ENCODE measurements at places on chromosomes 6 and 20.

- peak; percentile 98 for DNase-seq
These were observed 92.9 kb upstream of the SHLD1 start for GRCh38 chr20:5657190-5657875.

GRCh38 chr6:160226118-160226591, 32.5 kb downstream of the SLC22A2 start:
- DNase-seq, result peak; percentile 12

DNA sequence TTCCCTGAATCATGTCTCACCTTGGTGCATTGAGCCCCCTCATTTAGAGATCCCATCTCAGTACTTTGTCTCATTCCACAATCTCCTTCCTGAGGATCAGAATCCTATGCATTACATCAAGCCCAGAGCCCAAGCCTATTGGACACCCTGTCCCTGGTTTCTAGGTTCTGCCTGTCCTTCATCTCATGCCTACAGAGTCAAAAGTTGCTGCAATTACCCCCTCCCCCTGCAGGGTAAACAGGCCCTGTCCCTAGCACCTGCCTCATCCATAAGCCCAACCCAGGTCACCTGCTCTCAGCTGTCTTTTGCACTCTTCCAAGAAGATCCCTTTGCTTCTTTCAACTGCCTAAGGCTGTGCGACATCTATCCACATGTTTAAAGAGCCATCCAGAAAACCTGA, 93.9 kb downstream of the SPTLC3 start:
- DNase-seq, result no peak

- peak; percentile 94 for DNase-seq
These were observed 183.6 kb downstream of the PRL start for GRCh38 chr6:22113026-22113766.

DNA sequence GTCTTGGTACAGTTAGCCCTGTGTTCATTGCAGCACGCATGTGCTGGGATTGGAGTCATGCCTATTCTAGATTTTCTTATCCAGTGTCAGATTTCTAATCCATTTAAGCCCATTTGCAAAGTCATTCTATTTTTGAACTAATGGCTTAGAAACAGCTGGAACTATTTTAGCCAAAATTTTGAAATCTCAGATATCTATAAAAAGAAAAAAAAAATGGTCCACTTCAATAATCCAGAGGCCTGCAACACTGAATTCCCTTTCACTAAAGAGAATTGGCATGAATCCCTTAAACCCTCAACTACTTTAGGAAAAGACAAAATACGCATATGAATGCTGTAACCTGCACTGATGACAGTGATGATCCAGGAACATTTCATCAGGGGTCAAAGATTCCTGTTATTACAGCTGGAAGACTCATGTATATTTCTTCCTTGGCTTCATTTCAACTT, 1.5 kb downstream of the COL21A1 start:
- DNase-seq, result peak; percentile 37

DNA sequence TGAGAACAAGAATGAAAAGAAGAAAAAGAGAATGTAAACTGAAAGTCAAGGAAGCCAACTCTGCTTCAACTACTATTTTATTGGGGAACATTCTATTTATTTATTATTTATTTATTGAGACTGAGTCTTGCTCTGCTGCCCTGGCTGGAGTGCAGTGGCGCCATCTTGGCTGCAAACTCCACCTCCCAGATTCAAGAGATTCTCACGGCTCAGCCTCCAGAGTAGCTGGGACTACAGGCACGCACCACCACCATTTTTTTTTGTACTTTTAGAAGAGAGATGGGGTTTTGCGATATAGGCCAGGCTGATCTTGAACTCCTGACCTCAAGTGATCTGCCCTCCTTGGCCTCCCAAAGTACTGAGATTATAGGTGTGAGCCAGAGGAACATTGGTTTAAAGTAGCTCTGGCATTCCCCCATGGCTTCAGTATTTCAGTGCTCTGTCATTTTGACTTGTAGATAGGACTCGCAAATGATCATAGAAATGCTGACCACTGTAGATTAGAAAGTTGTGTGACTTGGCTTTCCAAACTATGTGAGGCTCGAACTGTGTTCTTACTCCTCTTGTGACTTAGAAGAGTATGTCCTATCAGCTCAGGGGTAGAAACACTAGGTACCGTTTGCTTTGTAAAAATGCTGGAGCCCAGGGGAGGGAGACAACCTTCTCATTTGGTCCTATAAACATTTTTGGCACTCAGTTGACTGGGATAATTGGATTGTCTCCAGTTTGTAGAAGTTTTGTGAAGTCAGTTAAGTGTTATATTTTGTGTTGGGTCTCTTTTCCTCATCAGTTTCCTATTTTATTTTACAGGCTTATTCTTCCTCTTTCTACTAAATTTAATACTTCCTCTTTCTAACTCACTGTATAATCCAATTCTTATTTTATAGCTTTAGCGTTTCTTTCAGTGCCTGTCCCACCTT, 544.9 kb upstream of the CITED2 start:
- DNase-seq, result no peak

- no peak for DNase-seq
These were observed 105.2 kb upstream of the FOXC1 start for GRCh38 chr6:1504465-1504864.

DNA sequence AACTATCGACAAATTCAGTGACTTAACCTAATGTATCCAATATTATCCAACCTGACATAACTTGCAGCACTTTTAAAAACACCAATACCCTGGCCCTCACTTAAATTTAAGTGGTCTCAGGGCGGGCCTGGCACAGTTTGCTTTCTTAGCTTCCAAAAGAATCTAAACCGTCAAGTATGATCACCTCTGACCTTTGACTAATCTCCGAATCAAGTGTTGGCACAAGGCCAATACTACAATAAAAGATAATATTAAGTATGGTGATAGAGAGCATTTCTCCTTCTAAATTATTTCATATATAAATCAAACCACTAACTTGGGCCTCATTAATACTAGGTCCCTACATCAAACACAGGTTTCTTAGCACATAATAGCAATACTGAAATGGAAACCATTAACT, 153.0 kb downstream of the PTPRK start:
- no peak for DNase-seq

DNA sequence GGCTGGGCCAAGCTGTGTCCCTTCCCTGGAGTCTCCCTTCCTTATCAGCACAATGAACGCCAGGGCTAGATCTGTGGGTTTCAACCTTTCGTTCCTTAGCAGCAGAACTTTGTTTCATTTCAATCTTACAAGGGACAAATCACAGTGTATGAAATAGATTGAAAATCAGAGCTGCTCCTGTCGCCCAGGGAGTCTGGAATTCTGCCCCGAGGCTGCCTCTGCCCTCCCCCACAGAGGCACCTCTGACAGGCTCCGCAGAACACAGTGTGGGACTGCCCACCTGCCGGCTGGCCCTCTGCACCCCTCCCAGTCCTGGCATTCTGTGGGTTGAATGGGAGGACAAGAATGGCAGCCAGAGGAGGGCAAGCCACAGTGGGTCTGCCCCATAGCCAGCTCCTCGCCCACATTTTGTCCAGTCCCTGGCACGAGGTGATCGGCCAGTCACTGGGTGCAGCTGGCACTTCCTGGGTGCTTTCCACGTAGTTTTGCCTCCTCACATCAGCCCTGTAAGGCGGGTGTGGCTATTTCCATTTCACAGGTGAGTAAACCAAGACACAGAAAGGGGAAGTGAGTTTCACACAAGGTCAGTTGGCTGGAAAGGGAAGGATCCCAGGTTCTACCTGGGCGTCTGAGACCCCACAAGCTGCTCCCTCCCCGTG, 26.1 kb downstream of the MANBAL start:
- no peak for DNase-seq

GRCh38 chr20:25865715-25866656, 169.3 kb upstream of the ZNF337 start:
- DNase-seq, result peak; percentile 70

DNA sequence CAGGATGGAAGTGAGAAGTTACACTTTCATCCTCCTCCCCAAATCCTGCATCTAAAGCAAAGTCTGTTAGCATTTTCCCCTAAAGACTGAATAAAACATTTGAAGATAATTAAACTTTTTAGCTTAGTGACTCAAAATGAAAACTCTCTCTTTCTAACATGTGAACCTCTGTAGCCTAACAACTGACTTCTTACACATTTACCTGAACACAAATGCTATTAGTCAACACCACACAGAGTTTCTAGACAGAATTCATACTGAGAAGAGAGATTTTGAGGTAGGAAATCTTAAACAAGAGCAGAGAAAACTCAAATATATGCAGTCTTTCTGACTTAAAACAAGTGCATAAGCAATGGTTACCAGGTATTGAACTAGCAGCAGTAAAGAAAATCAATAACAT, 149.9 kb upstream of the SMLR1 start:
- no peak for DNase-seq

DNA sequence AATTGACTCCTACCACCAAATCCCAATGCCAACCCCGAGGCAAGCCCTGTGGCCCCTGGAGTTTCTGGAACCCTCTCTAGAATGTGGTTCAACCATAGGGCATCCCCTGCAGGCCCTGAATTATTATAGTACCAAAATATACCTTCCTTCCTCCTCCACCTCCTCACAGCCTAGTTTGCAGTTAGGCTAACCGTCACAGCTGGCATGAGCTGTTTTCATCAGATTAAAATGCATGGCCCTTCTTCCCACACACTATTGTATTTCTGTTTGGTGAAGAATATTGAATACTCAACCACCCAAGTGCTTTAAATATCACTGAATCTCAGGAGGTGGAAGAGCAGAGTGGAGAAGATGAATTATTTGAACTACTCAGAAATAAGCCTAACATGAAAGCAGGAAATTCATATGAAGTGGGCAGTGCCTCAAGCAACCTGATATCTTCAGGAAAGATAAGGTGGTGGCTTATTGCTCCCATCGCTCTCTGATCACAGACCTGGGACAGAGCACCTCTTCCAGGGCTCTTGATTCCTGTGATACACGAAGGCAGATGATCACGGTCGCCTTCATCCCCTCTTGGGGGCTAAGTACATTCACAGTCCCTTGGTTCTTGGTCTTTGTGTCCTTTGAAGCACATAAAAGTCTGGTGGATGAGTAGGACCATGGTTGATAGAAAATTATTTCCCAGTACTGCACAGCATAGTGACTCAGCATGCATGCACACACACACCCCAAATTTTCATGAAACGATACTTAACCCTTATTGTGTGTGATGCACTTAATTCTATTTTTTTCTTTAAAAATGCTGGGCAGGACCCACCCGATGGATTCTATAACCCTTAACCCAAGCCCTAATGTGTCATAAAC, 90.9 kb downstream of the PSMG4 start:
- DNase-seq, result no peak

DNA sequence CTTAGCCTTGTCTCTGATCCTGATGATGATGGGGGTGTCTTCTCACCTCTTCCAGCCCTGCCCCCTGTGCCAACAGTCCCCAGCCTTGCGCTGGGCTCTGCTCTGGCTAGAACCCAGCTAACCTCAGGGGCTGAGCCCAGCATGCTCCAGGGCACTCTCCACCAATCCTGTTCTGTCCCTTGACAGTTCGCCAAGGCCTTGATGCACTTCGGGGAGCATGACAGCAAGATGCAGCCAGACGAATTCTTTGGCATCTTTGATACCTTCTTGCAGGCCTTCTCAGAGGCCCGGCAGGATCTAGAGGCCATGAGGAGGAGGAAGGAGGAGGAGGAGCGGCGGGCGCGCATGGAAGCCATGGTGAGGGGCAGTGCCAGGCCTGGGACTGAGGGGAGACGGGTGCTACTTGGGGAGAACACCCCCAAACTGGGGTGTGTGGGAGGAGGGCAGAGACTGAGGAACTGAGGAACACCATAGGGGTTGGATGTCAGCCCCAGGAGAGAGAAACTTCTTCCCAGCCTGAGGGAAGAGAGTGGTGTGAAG, 33.1 kb downstream of the MOCS1 start:
- DNase-seq, result no peak

DNA sequence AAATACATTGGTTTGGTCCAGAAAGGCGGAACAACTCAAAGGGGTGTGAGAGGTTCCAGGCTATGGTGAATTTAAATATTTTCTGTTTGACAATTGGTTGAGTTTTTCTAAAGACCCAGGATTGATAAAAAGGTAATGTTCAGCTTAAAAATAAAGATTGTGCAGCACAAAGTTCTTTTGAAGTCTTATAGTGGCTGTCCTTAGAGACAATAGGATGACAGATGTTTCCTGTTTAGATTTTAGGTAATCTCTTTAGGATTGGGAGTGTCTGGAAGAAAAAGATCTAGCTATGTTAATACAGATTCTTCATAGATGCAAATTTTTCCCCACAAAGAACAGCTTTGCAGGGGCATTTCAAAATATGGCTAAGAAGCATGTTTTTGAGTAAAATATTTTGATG, 119.7 kb downstream of the GRIK2 start:
- DNase-seq, result no peak

DNA sequence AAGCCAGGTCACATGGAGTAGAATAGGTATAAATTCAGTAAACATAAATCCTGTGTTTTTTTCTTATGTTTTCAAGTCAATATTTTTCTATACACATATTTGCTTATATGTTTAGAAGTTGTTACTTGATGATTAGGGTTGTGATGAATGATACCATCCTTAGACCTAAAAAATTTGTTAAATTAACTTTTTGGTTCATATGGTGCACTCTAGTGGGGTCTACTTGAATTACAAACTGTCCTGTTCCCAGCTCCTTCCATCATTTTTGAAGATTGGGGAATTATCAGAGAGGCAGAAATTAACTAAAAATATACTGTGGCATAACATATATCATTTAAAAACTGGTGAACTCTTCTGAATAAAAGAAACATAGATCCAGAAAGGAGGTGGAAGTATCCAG, 48.3 kb upstream of the RIPPLY2 start:
- DNase-seq, result no peak

DNA sequence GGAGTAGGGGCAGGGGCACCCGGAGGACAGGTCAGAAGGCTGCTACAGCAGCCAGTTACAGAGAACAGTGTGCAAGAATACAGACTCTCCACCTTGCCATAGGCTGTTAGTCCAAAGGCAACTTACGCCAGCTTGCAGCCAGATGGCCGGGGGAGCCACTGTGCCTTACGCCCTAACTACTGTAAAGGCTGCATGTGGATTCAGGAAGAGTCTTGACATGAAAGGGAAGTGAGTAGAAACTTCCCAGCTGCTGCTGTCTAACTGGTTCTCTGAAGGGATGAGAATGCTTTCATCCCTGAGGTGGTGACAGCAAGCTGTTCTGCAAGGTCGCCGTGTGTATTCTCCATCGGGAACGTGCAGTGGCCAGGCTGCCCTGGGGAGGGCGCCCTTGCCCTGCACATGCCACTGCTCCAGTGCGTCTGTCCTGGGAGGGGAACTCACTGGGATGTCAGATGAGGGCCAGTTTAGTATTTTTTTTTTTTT, 46.1 kb downstream of the LYRM4 start:
- DNase-seq, result peak; percentile 46

DNA sequence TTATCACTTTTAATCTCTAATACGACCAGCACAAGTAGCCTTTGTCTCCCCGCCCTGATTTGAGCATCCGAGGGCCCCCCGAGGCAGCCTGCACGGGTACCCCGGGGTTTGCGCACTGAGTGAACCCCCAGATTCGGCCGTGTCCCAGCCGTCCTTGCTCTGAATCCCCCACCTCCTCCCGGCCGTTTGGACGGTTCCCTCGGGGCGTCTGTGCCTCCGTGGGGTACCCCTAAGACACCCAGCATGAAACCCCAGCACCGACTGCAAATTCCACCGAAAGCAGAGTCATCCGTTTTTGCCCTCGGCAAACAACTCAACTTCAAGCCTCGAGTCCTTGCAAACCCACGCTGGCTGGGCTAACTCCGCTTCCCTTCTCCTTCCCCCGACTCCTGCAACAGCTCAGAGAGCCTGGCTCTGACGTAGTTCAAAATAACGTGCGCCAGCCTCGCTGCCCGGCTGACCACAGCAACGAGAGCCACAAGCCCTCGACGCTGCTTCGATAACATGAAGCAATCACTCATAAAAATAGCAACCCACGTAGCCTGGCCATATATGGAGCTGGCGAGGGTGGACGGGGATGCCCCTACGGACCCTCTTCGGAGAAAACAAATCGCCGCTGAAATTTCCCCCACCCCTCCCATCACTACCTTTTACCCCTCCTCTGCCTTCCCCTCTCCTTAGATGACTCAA, 764 bp upstream of the SNAP25 start:
- DNase-seq, result peak; percentile 76

Data from fibroblast of skin of right biceps (primary cell).